Stimulated activated CD4-positive, alpha-beta T cell treated with anti-CD3 and anti-CD28 coated beads, Interleukin-4, amount 100 ng/mL, for 4 hours (primary cell): ENCODE measurements at places on chromosomes 11 and 22.
A peak's percentile ranks its signal among the peaks of the same experiment; 100 is the strongest.

GRCh38 chr11:48018528-48019216, 38.3 kb downstream of the PTPRJ start:
- no peak for DNase-seq

DNA sequence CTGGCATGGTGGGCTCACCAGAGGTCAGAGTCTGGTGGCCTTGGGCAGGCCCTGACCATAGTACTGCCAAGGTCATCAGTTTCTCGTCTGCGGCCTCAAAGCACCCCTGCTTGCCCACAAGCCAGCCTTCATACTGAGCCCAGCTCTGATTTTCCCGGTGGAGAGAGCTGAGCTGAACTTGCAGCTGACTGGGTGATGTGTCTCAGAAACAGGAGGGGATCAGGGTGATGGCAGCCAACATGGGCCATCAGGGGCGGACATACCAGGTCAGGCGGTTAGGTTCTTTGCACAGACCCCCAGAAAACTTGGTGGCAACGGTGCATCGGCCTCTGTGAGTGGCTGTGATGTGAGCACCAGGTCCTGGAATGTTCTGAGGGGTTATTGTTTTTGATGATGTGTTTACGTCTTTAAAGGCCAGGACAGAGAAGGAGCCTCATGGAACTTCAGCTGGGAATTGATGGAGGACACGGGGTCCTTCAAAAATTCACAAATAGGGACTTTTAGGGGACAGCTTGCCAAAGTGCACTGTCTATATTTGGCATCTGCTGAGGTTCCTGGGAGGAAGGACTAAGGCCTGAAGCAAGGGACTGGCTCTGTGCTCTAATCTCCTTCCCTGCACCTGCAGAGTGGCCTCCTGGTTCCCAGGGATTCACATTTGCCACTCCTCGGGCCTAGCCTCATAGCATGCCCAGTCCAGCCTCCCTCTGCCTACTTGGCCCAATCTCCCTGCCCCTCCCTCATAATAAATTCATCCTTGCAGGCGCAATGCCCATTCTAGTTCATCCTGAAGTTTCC, 131.2 kb downstream of the OSBP2 start:
- no peak for DNase-seq

GRCh38 chr11:197741-198235, 4.9 kb downstream of the SCGB1C1 start:
- DNase-seq = no peak

GRCh38 chr11:10857459-10857708, 469 bp downstream of the ZBED5 start:
- DNase-seq = no peak

- no peak for DNase-seq
These were observed 2.5 kb upstream of the RCOR2 start for GRCh38 chr11:63919267-63920125.

DNA sequence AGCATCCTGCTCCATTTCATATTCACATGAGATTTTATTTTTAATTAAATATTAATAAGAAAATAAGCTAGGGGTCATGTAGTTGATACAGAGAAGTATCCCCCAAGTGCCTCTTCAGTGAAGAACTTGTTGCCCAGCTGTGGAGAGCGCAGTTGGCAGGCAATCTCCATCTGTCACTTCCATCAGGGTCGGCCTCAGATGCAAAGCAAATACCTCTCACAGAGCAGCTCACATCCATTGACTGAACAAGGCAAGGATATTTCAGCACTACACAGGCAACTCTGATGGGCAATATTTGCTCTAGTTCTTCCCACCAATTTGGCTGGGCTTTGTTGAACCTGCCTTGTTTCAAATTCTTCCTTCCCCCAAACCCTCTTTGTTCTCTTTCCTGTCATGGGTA, 129.4 kb downstream of the NOX4 start:
- no peak for DNase-seq

DNA sequence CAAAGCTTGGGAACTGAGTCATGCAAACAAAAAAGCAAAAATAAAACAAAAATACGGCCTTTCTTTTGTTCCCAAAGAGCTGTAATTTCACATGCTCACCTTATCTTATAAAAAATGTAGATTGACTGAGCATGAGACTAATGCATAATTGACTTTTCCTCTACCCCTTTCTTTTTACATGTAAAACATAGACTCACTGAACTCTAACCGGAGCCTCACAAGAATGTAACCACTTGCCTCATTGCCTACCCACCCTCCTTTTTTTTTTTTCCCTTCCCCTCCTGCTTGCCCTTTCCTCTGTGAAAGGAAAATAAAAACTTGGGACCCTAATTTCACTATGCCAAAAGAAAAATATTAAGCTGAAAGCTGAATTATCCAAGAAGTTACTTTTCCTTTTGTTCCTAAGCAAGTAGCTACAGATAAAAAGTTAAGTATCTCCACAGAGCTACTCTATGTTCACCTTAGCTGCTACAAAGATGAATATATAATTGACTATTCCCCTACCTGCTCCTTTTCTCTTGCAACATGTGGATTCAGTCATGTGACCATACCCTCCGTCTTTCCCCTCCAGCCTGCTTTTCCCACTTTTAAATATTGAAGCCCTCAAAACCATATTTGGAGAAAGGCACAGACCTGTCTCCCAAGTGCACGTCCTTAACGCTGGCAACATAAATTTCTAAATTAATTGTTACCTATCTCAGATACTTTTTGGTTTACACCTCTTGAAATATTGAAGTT, 39.6 kb upstream of the WEE1 start:
- no peak for DNase-seq

DNA sequence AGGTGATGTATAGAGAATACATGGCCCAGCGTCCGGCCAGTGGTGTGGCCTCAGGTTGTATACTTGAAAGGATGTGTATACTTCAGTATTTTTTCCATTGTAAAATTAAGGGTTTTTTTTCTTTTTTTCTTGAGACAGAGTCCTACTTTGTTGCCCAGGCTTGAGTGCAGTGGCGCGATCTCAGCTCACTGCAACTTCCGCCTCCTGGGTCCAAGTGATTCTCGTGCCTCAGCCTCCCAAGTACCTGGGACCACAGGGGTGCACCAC, 15.8 kb downstream of the ZBTB16 start:
- DNase-seq = no peak

DNA sequence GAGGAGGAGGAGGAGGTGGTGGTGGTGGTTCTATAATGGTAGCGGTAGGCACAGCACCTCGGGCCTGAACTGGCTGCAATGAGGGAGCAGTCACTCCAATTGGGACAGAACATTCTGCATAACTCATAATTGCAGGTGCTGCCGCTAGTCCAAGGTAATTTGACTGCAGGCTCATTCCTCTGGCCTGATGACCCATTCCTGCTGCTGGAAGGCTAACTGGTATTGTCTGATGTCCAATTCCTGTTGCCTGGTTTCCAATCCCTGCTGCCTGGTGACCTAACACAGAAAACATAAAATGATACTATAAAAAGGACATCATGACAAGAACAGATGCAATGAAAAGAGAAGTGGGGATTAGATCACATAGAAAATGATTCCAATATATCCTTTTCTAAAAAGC, 7.9 kb upstream of the AGBL2 start:
- DNase-seq = no peak

- DNase-seq = no peak
These were observed 604 bp downstream of the PUS3 start for GRCh38 chr11:125902277-125902926.

- no peak for DNase-seq
These were observed 388.4 kb upstream of the DDI1 start for GRCh38 chr11:103648054-103648453.

GRCh38 chr22:24037851-24038765, 27.0 kb downstream of the CABIN1 start:
- no peak for DNase-seq

DNA sequence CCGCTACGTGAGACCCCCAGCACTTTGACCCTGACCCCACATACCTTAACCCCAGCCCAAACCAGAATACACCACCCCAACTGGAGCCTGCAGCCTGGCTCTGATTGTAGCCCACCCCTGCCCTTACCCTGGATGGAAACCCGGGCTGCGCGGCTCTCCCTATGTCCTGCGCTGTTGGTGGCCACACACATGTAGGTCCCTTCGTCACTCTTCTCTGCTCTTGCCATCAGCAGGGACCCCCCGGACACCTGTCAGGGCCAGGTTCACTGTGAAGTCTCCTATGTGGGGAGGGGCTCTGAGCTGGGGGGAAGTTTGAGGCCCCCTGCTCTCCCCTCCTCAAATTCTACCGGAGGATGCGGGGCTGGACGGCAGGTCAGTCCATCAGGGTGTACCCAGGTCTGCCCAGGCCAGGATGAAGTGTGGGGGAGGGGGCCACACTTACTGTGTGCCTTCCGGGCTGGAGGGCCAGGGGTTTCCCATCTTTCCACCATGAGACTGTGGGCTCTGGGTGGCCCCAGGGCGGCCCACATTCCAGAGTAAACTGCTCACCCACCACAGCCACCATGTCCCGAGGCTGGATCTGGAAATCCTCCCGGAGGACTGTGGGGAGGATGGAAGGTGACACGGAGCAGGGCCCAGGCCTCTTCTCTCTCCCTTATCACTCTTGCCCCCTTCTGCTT, 1.5 kb downstream of the ROBO4 start:
- DNase-seq = no peak

DNA sequence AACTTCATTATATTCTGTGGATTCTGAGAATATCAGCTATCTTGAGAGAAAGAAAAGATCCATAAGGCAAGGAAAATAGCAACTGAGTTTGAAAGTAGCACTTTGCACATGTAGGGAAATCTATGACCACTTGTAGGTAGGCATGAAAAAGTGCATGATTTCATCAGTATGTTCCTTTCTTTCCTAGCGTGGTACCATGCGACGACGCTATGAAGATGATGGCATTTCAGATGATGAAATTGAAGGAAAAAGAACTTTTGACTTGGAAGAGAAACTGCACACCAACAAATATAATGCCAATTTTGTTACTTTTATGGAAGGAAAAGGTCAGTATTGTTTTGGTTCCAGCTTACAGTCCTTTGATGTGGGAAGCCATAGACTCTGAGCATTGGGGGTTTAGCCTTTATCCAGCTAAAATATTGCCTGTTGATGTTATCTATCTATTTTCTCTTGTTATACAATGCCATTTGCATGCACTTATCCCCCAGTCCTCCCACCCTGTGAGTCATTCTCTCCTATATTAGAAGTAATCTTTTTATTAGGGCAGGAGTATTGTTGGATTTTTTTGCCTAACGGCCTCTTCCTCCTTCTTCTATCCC, 60.9 kb downstream of the KDM2A start:
- no peak for DNase-seq

GRCh38 chr22:16717699-16718558, 107.3 kb downstream of the XKR3 start:
- no peak for DNase-seq

DNA sequence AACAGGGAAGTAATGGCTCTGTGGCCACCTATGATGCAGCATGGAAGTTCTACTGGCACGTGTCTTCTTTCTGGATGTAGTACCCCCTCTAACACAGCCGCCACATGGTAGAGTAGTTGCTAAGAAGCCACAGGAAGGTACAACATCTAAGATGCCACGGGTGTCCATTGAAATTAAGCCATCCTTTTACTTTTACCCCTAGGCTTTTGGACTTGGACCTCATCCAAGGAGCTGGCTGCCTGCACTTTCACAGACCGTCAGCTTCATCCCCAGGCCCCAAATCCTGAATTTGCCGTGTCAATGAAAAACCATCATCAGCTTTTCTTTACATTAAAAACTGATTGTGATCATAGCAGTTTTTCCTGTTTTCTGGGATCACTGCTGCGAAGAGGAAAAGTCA, 102.4 kb downstream of the RPL27A start:
- DNase-seq = no peak

DNA sequence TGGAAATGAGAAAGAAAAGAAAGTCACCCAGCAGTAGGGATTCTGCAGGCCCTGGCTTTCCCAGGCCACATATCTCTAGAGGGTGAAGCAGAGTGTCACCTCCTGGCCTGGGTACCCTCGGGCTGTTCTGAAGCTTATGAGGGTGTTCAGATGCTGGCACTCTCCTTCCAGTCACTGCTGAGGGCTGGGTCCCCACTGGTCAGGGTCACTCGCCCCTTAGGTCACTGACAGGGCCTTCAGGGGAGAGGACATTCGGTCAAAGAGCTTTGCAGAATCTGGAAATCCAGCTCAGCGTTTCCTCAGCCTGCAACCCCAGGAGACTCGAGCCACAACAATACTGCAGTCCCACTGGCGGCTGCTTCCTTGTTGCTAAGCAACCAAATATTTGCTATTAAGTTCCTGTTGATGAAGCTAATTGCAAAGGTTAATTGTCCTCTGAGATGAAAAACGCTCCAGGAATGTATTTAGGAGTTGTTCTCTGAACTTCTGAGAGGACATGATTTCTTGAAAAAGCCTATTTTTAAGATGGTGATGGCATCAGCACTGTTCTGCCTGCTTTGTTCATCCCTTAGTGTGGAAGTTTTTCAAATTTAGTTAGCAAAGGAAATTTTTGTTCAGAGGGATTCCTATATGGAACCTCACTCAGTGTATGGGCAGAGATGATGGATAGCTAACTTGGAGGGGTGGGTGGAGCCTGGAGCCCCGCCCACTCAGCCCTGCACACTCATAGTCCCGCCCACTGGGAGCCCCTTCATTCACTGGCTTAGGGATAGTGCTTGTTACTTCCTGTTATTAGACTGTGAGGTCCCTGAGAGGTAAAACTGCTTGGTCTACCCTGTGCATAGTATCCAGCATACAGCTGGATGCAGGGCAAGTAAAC, 109.2 kb downstream of the CSNK2A3 start:
- peak; percentile 6 for DNase-seq

DNA sequence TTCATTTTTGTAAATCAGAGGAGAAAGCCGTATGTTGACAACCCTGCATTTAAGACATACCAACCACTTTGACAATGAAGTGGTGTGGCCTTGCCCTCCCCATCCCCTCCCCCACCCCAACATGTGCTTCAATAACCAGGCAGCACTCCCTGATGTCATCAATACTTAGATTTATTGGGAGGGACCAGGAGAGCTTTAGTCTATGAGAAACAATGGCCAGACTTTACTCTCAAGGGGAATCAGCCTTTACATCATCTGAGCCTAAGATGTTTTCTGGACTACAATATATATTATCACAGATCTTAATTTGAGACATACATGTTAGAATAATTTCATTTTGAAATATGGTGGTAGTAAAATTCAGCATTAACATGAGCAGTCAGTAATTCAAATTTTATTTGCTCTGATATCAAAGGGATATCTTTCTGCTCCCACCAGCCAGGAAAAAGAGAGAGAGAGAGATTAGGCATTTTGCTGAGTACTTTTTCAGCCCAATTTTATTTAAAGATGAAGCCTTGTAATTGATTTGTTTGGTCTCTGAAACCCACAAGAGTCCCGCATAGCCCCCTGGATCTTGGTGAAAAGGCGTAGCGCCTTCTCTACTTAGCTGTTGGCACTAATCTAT, 38.1 kb downstream of the PARVA start:
- DNase-seq = no peak

GRCh38 chr11:121582296-121582695, 129.5 kb upstream of the SORL1-AS1 start:
- DNase-seq = no peak
